ENCODE measurements at places on chromosomes 16 and 17.
A peak's percentile ranks its signal among the peaks of the same experiment; 100 is the strongest.

- no peak for DNase-seq
Observed at GRCh38 chr17:3639981-3640596, 3.5 kb downstream of the CTNS start.

DNA sequence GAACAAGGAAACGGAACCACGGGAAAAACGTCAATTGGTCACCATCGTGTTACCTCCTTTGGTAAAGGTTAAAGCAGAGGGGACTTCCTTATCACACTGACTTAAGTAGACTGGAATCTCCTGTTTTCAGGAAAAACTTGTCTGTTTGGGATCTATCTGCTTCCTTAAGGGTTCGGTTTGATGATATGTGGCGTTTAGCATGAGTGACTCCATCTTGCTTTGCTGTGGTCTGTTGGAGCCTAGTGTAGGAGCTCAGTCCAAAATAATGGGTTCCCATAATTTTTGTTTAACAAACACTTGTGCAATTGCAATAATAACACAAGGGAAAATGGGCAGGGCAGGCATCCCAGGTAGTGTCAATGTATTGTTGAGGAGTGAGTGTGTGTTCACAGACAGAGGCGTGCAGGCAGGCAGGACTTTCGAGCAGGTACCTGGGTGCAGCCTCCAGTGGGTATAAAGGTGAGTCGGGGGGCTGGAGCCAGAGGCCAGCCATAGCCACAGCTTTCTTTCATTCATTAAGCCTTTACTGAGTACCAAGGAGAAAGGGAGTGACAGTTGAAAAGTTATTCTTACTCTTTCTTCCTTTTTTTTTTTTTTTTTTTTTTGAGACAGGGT lies 4.3 kb upstream of the ENGASE start:
- no peak for DNase-seq

GRCh38 chr17:30950189-30950588 lies 20.6 kb upstream of the RNF135 start:
- no peak for DNase-seq

GRCh38 chr16:3637371-3637923 lies 17.0 kb upstream of the DNASE1 start:
- DNase-seq, result peak; percentile 78

DNA sequence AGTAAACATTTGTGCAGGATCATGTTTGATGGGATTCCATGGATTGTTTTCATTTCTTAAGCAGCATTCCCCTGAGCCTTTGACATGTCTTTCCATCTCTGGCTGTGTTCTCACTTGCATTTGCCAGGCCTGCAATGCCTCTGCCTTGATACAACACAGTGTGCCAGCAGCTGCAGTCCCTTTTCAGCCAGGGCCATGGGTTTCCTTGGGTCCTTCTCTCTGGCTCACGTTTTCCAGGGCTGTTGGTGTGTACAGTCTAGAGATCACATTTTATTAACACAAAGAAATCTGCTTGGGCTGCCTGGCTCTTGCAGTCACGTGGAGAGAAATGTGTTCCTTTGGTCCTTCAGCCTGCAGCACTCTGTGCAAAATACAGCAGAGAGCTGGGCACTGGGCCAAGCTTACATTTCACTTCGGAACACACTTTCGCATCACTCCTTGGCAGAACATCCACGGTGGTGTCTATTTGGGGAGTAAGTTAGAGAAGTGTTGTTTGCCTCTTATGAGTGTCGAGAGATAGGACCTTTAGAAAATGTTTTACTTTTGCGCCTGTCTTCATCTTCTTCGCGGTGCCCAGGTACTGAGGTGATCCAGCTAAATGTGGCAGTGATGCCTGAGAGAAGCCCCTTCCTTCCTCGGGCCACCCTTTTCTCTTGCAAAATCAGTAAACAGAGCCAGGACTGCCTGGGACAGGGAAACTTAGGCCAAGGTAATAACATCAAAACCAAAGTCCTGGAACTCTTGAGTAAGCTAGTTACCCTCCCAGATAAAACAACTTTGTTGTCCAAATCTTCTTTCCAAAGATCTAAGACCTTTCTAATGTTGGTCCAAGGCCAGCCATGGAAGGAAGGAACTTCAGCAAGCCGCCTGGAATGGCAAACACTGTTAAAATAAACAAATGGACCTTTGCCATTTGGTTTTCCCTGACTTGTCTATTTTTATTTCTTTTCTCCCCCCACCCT lies 20.9 kb downstream of the HLF start:
- peak; percentile 92 for DNase-seq

DNA sequence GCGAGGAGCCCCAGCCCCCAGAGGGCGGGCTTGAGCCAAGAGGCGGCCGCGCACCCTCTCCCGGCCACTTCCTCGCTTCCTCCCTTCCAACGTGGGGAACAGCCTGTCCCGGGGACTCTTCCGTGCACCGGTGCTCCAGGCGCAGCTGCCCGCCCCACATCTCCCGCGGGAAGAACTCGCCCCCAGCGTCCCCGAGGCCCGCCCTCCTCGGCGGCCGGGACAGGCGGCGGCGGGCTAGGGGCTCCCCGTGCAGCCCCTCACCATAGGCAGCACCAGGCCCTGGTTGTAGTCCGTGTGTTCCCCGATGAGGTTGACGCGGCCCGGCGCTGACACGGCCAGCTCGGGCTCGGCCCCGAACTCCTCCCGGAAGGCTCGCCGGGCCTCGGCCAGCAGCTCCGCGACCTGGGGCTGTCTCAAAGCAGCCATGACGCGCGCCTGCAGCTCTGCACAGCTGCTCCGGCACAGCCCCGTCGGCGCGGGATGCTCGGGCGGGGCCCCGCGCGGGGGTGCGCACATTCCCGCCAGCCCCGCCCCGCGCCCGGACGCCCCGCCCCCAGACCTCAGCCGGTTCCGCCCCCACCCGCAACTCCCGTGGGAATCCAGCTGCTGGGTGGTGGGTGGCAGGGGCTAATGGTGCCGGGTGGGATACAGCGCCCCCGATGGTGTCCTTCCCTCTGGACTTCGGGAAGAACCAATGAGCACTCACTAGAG lies at the start of gene GALK1:
GALK1 (minus strand) TSS at position 482 of the 711 bp plus-strand sequence; CDS start at position 426, 56 bp downstream.
- peak; percentile 92 for DNase-seq

DNA sequence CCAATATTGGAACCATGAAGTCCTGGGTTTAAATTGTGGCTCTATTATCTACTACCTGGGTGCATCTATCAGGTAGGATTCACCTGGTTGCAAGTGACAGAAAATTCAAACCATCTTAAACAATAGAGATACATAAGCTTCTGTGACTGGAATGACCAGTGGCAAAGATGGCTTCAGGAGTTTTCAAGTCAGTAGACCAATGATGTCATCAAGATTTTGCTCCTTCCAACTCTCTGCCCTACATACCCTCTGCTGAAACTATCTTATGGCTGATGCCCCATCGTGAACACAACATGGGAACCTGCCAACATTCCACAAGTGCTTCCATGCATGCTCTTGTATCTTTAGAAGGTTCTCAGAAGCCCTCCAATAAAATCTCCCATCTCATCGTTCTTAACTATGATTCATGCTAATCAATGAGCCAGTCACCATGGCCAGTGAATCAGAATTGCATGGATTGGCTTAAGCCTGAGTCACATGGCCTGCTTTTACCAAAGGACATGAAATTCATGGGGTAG lies 180.9 kb downstream of the GRIN2A start:
- DNase-seq, result no peak

- DNase-seq, result no peak
Observed at GRCh38 chr16:55479430-55480140, 587 bp downstream of the MMP2 start.

GRCh38 chr17:57721967-57722703 lies 23.0 kb downstream of the CCDC182 start:
- DNase-seq, result no peak

- DNase-seq, result no peak
Observed at GRCh38 chr16:26177438-26177837, 485.7 kb downstream of the HS3ST4 start.

GRCh38 chr17:8421571-8421970 lies 14.1 kb upstream of the NDEL1 start:
- no peak for DNase-seq

- no peak for DNase-seq
Observed at GRCh38 chr17:63293323-63294075, 152.6 kb downstream of the CYB561 start.

- DNase-seq, result no peak
Observed at GRCh38 chr17:80445726-80446110, 30.7 kb downstream of the NPTX1 start.

GRCh38 chr16:51151961-51152663 lies 1.0 kb upstream of the SALL1 start:
- no peak for DNase-seq

GRCh38 chr16:30927789-30928378 lies 4.5 kb downstream of the FBXL19 start:
- DNase-seq, result peak; percentile 68

DNA sequence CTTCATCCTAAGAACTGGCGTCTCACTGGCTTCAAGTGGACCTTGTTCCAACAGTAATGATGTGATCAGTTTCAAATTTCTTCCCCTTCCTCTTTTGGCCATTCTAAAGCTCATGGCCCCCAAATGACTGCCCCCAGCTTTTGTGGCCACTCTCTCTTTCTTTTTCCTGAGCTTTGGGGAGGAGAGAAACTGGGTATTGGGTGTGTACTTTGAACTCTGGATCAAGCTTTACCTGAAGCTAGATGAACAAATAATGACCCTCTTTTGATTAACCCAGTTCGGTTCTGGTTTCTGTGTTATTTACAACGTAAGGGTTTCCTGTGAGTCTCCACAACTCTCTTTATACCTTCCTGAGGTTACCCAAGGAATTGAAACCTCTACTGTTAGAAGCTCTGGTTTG lies 132.7 kb downstream of the FTO start:
- no peak for DNase-seq

GRCh38 chr16:73171380-73171779 lies 123.5 kb upstream of the ZFHX3 start:
- no peak for DNase-seq

GRCh38 chr16:87581857-87582215 lies 20.5 kb upstream of the JPH3 start:
- DNase-seq, result peak; percentile 76

GRCh38 chr17:67421869-67422273 lies 44.8 kb downstream of the PITPNC1 start:
- DNase-seq, result no peak

DNA sequence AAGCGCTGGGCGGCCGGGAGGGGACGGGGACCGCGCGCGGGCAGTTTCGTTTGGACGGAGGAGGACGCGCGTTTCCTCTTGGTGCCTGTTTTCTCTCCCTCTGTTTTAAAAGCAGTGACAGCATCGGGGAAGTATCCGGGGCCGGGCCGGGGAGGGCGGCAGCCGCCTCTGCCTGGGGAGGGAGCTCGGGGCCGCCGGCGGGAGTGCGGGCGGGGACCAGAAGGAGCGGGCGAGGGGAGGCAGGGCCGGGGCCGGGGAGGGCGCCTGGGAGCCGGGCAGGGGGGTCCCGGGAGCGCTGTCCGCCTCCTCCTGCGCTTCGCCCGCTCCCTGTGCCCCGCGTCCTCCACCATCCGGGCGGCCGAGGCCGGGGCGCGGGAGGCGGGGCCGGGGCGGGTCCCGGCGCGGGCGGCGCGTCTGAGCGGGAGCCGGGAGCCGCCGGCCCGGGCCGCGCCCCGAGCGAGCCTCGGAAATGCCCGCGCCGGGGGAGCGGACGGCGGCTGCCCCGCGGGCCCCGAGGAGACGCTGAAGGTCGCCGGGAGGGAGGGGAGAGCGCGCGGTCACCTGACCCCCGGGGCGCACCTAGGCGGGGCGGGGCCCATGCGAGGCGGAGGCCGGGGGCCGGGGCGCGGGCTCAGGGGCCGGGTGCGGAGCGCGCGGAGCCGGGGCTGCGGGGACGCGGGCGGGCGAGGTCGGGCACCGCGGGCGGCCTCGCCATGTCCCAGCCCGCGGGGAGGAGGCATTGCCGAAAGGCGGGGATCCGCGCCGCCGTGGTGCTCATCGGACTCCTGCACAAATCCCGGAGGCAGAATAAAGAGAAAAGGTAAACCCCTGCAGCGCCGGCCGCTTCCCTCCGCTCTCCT lies 57.3 kb downstream of the RAP1GAP2 start:
- DNase-seq, result peak; percentile 61

DNA sequence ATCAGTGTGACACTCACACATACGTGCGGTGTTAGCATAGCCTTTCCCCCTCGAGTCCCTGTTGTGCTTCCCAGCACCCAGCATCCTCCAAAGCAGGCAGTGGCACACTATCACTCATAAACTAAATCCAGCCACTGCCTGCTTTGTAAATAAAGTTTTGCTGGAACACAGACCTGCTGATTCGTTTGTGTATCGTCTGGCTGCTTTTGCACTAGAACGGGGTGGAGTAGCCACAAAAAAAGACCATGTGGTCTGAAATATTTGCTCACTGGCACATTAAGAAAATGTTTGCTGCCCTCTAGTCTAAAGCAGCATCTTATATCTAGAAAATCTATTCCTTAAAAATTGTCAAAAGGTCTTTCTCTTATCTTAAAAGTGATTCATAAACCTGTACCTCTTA lies 341.2 kb upstream of the ZFHX3 start:
- DNase-seq, result no peak

GRCh38 chr16:27489906-27490305 lies 59.8 kb downstream of the GTF3C1 start:
- DNase-seq, result no peak

GRCh38 chr17:64058621-64059020 lies 38.2 kb upstream of the ICAM2 start:
- DNase-seq, result no peak

GRCh38 chr16:46896314-46896968 lies 12.3 kb downstream of the GPT2 start:
- DNase-seq, result no peak

DNA sequence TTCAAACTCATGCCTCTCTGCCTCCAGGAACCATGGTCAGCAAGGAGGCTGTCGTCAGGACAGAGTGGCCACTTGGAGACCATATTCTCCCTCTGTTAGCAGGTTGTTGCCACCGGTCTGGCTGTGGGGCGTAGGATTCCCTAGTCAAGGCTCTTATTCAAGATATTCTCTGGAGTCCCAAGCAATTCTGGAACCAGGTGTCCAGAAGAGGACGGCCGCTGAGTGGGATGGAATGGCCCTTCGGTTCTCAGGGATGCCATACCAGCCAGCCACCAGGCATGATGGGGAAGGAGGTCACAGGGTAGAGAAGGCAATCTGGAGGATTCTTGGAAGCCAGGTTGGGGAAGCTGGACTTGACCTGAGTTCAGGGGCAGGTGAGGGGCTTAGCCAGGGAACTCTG lies 173.5 kb downstream of the GSG1L start:
- DNase-seq, result no peak

- no peak for DNase-seq
Observed at GRCh38 chr16:89670496-89671431, 13.1 kb downstream of the SPATA33 start.

DNA sequence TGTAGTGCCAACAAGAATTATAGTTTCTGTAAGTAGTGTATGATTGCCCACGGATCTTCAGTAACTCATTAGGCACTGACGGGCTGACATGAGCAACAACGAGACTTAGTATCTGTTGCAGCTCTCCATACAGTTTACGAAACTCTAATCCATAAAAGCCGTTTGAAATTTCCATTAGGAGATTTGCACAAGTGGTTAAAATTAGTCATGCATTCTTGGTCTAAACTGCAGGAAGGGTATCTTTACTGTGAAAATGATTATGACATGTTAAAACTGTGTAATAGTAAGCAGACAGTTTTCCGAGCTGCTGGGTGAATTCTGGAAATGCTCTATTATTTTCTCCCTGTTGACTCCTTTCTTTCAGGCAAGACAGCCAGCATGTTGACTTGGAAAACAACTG lies 605.0 kb downstream of the WWOX start:
- DNase-seq, result no peak

Data from Peyer's patch (tissue), 4 donors.